Left cardiac atrium (tissue), 4 donors: ENCODE measurements at places on chromosomes 13 and 19.
A peak's percentile ranks its signal among the peaks of the same experiment; 100 is the strongest.

GRCh38 chr13:29857085-29857484 is 6.7 kb upstream of the UBL3 start:
- DNase-seq = no peak

DNA sequence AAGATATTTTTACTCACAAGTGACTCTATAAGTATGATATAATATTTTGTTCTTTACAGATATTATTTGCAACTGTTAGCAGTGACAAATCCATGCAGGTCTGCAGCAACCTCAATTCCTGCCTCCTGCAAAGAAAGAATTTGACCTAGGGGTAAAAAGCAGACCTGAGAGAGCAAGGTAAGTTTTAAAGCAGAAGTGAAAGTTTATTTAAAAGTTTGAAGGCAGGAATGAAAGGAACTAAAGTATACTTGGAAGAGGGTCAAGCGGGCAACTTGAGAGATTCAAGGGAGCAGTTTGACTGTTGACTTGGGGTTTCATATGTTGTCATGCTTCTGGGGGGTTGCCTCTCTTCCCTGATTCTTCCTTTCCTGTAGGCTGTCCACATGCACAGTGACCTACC is 520.1 kb upstream of the PCDH20 start:
- no peak for DNase-seq

DNA sequence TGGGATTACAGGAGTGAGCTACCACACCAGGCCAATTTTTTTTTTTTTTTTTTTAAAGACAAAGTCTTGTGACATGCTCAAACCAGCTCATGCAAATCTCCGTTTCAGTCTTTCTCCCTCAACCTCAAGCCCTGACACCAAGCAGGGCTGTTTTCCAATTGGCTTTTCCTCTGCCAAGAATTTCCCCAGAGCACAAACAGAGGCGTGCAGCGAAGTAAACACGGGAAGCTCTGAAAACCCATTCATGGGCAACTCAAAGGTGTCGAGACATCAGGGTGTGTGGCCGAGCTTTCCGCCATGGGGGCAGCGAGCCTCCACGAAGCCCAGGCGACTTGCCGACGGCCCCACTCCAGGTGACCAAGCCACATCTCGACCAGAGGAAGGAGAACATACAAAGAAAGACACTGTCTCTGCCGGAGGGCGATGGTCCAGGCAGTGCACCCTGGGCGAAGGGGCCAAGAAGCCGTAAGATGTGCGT is 70.0 kb downstream of the INSR start:
- DNase-seq = no peak

- no peak for DNase-seq
Observed at GRCh38 chr13:42559057-42559456, 14.9 kb upstream of the TNFSF11 start.

GRCh38 chr19:49872245-49873128 is 4.7 kb downstream of the AKT1S1 start:
- DNase-seq = no peak

- peak; percentile 59 for DNase-seq
Observed at GRCh38 chr13:29497137-29497654, 98.3 kb downstream of the SLC7A1 start.

GRCh38 chr19:17385878-17386611 is 8.0 kb downstream of the CCDC194 start:
- DNase-seq = peak; percentile 82

GRCh38 chr13:106234636-106235035 is 300.8 kb downstream of the EFNB2 start:
- DNase-seq = no peak

GRCh38 chr13:95573221-95573620 is 20.7 kb downstream of the CLDN10 start:
- no peak for DNase-seq

GRCh38 chr13:23730251-23730650 is 158.9 kb downstream of the MIPEP start:
- no peak for DNase-seq

DNA sequence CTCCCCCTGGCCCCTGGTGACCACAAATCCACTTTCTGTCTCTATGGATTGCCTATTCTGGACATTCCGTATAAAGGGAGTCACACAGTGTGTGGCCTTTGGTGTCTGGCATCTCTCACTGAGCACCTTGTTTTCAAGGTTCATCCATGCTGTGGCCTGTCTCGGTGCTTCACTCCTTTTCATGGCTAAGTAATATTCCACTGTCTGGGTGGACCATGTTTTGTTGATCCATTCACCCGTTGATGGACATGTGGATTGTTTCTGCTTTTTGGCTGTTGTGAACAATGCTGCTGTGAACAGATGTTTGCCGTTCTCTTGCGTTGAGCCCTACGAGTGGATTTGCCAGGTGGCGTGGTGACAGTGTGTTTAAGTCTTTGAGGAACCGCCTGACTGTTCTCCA is 10.6 kb downstream of the EVI5L start:
- no peak for DNase-seq

DNA sequence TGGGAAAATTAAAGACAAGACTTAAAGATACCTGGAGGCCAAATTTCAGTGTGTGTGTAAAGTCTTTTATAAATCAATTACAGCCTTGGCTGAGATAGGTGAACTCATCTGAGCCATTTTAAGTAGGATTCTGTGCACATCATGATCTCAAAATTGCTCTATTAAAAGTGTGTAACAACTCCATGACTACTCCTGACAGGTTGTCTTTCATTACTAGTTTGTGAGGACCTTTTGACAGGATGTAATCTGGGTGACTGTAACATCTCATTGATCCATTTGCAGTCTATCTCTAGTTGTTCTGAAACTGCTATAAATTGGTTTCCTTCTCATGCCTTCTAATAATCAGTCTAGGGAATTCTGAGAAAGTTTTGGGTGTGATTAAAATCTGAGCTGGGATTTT is 753.3 kb downstream of the SLITRK5 start:
- DNase-seq = no peak

DNA sequence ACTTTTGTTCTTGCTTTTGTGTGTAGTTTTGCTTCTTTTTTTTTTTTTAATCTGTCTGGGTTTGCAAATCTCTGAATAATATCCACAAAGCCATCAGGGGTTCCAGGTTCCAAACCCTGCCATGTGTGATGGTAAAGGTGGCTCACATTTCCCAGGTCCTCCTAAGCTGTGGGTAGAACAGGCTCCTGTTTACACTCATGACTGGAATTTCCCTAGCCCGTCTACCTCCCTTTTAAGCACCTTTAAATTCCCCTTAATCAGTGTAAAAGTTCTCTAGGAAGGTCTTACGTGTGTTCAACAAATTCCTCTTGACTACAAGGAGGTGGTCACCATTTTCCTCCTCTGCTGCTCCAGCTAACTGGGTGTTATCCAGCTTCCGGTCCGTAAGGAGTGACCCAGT is 62.8 kb downstream of the EFNB2 start:
- no peak for DNase-seq

DNA sequence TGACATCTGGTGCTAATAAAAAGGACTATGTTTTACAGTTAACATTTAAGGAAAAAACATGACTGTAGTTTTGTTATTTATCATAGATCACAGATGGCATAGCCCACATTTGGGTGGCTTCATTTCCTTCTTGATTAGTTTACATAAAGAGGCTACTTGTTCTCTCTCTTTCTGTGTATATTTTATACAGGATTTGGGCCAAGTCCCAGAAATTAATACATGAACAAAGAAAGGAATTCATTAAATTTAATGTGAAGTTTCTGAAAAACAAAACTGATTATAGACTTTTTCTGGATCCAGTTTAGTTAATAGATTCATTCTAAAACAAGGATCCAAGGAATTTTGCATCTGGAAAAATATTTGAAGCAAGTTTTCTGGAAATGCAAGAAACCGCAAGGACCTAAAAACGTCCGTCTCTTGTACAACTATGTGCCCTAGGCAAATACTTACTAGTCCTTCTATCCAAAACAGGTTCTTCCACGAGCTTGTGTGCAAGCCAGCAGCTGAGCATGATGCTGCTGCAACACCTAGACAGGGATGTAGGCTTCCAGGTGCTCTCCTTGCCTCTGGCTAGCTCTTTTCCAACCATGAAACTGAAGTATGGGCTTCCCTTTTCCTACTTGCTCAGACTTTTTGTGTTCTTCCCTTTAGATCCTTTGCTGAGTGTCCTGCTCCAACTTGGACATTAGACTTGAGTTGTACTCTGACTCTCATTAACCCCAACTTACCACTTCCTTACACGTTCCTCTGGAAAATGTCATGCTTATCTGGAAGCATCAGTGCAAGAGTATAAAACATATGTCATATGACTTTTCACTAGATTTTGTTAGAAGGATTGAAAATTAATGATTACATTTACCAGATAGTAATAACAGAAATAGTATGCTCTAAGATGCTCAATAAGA is 161.5 kb upstream of the STARD13 start:
- no peak for DNase-seq

GRCh38 chr19:10113964-10114650 is 2.6 kb downstream of the P2RY11 start:
- no peak for DNase-seq

DNA sequence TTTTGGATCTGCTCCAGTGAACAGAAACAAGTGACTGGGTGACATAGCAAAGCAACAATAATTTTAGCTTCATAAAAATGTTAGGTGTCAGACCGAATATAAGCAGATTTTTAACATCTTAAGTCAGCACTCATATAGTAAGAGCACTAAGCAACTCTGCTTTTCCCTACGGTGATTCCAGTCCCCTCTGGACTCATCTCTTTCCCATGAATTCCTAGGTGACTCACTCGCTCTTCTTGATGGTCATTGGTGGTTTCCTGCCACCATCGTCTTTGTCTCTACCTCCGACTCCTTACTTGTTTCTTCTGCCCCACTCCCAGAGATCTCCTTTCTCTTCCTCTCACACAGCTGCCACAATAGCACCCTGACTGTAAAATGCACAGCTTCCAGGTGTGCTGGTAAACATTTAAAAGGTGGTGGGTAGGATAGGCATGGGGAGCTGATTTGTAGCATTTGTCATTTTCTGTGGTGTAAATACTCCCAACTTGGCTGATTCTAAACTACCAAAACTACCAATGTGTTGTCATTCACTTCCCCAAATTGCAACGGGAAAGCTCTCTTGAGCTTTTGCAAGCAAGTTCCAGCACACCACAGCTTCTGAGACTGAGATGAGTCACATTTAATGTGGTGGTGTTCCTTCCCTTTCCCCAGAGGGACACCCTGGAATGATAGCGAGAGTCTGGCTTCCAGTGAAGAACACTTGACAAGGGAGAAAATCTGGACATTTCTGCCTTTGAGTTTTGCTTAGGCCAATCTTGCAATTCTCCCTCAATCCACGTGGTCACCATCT is 42.8 kb upstream of the CLDN10 start:
- no peak for DNase-seq

DNA sequence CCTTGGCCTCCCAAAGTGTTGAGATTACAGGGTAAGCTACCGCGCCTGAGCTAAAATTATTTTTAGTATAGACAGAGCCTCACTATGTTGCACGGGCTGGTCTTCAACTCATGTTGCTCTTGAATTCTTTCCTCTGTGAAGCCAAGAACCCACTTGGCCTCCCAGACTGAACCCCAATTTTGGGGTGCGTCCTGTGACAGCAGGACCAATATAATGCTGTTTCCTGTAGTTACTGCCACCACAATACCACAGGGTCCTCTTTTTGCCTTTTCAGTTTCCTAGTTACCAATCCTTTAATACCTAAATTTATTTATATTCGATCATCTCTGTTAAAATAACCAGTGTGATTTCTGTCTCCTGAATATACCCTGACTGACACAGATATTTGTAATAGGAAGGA is 32.9 kb downstream of the TSKS start:
- no peak for DNase-seq

DNA sequence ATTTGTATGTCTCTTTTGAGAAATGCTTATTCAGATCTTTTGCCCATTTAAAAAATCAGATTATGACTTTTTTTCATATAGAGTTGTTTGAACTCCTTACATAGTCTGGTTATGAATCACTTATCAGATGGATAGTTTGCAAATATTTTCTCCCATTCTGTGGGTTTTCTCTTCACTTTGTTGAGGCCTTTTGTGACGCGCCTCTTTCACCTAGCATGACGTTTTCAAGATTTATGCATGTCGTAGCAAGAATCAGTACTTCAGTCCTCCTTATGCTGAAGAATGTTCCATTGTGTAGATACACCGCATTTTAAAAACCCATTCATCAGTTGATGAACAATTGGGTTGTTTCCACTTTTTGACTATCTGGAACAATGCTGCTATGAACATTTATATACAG is 13.4 kb downstream of the PABPC3 start:
- no peak for DNase-seq

DNA sequence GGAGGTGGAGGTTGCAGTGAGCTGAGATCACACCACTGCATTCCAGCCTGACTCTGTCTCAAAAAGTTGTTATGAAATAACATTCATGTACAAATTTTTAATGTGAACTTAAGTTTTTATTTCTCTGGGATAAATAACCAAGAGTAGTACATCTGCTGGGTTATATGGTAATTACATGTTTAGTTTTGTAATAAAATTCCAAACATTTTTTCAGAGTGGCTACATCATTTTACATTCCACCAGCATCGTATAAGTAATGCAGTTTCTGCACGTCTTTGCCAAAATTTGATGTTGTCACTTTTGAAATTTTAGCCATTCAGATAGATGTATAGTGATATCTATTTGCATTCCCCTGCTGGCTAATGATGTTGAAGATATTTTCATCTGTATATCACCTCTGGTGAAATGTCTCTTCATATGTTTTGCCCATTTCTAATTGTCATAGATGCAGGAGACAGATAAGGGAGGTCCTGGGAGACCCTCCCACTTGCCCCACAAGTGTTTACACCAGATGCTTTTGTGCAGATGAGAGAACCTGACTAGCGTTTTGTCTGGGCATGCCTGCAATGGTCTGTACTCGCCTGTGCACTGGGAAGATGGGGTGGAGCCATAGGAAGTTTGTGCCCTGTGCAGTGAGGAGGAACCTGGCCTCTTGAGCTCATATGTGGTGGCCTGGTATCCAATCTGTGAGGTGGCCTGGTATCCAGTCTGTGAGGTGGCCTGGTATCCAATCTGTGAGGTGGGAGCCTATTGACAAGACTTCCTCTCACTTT is 12.7 kb upstream of the KBTBD6 start:
- DNase-seq = no peak

DNA sequence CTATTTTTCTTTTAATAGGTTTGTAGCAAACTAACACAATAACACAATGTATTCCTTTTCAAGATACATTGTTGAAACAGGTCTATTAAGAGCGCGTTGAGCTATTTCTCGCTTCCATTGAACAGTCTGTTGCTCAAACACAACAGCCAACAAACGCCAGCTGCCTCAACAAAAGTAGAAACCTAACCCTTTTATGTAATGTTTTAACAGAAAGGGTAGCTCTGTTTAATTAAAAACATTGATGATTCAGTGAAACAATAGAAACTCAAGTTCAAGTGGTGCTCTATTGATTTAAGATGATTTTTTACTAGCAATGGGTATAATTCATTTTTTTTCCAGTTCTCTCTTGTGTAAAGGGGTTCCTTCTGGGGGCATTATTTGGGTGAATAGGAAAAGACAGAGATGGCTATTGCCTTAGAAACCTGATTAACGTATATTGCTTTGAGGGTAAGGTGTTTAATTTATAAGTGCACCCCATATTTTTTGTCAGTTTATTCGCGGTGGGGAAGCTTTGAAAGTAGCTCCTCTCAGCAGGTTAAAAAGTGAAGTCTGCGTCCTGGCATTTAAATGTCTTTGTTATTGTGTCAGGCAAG is 14.9 kb downstream of the ZIC2 start:
- DNase-seq = no peak
